Stimulated activated CD8-positive, alpha-beta memory T cell treated with anti-CD3 and anti-CD28 coated beads, Interleukin-7, amount 100 ng/mL, for 24 hours (primary cell): ENCODE measurements at places on chromosomes 2 and 18.
A peak's percentile ranks its signal among the peaks of the same experiment; 100 is the strongest.

DNA sequence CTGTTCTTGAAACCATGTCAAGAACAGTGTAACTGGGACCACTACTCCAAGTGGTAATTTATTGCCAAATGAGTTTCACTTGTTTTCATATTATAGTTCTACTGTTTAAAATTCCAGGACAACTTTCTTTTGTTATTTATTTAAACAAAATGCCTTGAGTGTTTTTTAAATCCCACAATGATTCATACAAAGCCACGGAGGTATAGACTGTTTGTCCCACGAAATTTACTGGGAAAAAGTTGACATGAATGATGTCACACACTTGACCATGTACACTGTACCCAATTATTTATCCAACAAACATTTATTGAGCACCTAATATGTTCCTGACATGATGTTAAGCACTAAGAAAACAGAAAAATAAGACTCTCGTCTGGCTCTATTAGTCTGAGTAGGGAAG lies 243.9 kb upstream of the SIX2 start:
- DNase-seq: no peak

DNA sequence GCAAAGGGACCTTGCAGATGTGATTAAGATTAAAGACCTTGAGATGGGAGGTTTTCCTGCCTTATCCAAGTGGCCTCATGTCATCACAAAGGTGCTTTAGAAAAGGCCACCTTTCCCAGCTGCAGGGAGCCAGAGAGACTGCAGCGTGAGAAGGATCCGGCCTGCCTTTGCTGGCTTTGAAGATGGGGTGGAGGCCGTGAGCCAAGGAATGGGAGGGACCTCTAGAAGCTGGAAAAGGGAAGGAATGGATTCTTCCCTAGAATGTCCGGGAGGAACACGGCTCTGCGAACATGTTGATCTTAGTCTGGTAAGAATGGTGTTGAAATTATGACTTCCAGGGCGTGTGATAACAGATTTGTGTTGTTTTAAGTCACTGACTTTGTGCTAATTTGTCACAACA lies 39.9 kb upstream of the CREG2 start:
- DNase-seq: no peak

DNA sequence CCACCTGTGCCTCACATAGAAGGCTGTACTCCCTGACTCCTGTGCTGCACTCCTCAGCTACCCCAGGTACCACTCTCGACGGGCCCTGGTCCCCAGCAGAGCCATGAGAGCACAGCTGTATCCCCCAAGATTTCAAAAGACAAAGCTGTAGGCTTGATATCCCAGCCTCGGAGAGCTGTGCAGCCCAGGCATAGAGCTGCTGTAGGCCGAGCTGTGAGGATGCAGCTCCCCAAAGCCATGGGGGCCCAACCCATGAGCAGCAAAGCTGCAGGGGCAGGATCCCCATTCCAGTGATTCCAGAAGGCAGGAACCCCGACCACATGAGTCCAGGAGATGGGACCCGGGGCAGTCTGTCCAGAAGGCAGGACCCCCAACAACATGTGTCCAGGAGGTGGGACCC lies 123.8 kb upstream of the CBLN2 start:
- no peak for DNase-seq

DNA sequence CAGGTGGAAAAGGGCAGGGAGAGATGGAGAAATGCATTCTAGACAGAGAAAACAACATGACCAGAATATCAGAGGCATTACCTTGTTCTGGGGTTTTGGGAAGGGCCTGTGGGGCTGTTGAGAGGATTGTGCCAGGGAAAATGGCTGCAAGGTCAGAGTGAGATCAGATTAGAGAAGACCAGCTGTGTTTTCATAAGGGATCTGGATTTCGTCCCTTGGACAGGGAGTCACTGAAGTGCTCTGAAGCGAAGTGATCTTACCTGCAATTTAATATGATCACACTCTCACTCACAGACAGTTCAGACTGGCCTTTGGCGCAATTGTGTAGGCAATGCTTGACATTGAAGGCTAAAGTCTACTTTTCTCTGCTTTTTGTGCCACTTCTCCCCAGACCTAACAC lies 20.3 kb upstream of the REG3G start:
- no peak for DNase-seq

DNA sequence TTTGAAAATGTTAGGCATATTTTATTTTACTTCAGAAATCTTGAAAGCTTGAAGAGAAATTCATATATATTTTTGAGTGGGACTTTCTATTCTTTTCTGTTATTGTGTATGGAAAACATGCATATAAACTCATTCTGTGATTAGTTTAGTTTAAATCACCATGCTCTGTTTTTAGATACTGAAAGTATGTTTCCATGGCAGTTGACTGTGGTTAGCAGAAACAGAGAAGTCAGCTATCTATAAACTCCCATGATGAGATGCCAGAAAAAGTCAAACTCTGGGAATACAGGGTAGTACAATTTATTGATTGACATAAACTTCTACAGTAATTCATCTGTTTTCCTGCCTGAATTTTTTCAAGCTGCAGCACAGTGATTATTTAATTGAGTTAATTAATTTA lies 905.3 kb upstream of the VRK2 start:
- DNase-seq: no peak

DNA sequence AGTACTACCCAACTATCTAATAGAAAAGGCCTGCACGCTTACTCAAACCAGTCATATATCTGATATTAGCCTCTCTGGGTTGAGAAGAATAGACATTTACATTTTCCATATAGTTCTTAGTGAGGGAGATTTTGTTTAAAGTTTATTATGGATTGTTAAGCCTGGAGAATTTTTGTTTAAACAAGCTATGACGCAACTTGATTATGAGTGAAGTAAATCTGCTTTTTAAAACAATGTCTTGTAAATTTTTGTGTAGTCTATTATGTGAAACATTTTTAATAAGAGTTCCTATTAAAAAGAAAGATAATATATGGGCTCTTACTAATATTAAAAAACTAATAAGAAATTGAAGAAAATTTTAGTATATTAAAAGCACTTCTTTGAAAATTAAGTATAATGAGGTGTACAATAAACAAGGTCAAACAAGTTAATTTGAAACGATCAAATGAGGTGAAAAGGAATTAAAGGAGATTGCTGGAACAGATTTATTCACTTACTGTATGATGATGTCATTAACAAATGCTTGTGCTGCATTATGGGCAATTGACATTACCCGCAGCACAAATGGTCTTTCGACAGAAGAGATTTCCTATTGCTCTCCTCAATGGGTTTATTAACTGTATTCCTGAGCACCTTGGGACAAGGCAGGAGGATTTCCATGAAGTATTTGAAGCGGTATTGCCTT lies 229.2 kb upstream of the SMIM21 start:
- DNase-seq: no peak

DNA sequence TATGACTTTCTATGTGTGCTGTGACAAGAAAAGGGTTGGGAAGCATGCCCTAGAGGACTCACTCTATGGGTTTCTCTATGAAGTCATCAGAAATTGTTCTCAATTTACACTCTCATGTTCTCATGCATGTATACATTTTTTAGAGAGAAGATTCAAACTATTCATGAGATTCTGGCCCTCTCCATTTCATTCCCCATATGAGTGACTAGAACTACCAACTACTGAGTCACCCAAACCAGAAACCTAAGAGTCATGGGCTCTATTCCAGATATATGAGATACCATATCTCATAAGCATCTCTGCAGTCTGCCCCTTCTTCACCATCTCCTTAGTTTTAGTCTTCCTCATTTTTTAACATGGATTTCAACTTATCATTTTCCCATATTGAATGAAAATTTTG lies 87.7 kb downstream of the EXOC6B start:
- DNase-seq: no peak

GRCh38 chr2:65055422-65056214 lies 598 bp upstream of the CEP68 start:
- DNase-seq: no peak

- DNase-seq: no peak
Measured at GRCh38 chr18:10100941-10101701, 187.3 kb downstream of the VAPA start.

DNA sequence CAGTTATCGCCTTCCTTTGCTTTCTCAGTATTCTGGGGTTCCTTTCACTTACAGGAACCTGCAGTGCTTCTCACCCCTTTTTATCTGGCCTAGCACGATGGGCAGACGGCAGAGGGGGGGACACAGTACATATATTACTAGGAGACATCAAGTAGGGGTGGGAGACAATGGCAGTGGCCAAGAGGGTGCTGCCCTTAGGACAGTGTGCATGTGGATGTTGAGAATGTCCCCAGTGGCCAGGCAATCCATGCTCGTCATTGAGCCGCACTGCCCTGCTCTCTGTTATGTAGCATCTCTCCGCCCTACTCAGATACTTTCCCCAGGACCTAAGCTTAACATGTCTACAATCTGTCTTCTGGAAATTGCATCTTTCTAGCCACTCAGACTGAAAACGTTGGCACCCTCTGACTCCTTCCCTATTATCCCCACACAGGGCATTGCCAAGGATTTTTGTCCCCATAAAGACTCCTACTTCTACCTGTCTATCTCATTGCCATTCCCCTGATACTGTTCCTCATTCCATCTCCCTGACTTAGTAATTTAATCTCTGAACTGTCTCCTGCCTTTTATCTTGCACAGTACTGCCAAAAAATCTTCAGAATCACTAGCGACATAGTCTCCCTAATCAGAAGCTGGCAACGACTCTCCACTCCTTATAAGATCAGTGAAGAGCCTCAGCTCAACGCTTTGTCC lies 6.6 kb downstream of the DSG2 start:
- DNase-seq: no peak

DNA sequence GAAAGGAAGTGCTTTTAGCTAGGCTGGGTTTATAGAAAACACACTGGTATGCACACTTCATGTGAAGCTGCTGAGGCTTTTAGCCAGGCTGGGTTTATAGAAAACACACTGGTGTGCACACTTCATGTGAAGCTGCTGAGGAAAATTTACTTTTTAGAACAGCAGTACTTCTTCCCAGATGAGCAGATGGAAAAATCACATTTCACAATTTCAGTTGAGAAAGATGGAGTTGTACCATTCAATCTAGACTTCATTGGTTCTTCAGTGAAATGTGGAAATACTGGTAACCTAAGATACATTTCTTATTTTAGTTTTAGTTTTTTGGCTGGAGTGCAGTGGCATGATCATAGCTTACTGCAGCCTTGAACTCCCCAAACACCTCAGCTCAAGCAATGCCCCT lies 11.1 kb downstream of the SNTG2 start:
- DNase-seq: no peak

DNA sequence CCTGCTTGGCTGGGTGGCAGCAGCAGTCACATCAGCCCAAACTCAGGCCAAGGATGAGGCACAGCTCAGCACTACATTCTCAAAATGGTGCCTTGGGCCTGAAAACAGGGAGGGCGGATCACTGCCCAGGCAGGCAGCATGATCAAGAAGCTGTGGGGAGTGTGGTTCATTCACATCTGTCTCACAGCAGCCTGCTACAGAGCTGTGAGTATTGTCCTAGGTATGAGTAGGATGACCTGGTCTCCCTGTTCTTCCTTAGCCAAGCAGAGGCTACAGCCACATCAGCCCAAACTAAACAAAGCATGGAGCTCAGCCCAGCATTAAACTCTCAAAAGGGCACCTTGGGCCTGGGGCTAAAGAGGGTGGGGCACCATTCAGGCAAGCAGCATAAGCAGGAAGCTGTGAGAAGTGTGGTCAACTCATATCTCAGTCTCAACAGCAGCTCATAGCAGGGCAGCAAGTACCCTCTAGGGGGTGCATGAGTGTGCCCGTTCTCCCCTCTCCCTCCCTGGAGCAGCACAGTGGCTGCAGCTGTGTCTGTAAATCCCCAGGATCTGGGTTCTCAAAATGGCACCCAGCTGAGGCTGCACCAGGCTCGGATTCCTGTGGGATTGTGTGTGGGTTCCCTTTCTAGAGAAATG lies 139.6 kb downstream of the TRABD2A start:
- peak; percentile 8 for DNase-seq

DNA sequence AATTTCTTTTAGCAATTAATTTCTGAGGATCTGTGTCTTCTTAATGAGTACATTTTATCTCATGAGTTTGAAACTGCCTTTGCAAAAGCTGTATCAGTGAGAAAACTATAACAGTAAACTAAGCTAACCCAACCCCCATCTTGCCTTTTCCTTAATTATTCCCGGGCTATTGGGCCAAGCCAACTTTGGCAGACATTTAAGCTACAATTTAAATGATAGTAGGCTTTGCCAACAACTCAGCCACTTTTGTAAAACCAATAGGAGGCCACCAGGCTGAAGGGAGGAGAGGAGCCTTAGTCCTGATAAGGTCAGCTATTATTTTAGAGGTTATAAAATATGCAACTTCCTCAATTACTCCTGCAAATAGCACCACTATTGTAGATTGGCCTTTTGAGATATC lies 218.0 kb upstream of the KCNJ3 start:
- DNase-seq: no peak

GRCh38 chr2:158542577-158542976 lies 85.8 kb downstream of the PKP4 start:
- DNase-seq: no peak

DNA sequence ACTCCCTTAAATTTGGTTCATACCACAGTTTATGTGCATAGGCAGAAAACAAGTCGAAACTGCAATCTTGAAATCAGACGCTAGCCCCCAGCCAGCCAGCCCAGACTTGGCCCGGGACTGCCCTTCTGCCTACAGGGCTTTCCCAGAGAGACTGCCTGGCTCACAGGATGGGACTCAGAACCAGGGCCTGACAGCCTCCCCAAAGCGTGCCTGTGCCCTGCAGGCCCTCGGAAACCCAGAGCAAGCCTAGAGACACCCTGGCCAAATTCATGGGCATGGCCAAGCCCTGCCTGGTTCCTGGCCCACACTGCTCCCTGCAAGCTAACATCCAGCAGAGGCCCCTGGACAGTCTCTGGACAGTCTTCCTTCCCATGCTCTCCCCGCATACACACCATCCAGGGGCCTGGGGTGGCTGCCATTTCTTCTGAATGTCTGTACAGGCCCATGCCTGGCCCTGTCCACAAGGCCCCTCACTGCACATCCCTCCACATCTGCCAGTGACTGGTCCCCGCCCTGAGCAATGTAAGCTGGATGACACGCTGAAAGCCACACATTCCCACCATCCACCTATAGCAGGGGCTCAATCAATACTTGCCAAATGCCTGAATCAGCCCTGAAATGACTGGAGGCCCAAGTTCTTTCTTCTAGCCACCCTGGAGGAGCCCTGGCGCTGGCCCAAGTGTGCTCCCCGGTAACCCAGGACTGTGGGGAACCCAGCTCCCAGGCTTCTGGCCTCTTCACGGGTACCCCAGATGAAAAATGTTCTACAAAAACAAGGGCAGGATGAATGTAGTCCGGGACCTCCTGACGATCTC lies 73.1 kb downstream of the HDAC4 start:
- no peak for DNase-seq

- no peak for DNase-seq
Measured at GRCh38 chr2:24435391-24436316, 55.4 kb upstream of the NCOA1 start.

DNA sequence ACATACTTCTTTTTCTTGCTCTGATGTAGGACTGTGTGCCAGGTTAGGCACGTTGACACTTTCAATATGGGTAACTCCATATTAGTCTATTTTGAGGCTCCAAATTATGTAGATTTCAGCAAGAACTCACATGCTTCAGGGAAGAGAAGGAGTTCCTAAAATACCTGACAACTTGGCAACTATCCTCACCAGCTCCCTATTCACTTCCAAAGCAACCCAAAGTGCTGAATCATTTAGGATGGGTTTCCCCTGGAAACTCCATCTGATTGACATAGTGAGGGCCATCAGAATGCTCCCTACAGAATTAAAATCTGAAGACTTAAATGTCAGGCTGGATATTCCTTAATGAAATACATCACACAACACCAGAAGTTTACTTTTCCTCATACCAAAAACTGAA lies 32.5 kb upstream of the NFU1 start:
- DNase-seq: no peak

- DNase-seq: no peak
Measured at GRCh38 chr18:33923980-33924379, 300.7 kb downstream of the NOL4 start.
